ENCODE measurements at places on chromosomes 3 and 15.

DNA sequence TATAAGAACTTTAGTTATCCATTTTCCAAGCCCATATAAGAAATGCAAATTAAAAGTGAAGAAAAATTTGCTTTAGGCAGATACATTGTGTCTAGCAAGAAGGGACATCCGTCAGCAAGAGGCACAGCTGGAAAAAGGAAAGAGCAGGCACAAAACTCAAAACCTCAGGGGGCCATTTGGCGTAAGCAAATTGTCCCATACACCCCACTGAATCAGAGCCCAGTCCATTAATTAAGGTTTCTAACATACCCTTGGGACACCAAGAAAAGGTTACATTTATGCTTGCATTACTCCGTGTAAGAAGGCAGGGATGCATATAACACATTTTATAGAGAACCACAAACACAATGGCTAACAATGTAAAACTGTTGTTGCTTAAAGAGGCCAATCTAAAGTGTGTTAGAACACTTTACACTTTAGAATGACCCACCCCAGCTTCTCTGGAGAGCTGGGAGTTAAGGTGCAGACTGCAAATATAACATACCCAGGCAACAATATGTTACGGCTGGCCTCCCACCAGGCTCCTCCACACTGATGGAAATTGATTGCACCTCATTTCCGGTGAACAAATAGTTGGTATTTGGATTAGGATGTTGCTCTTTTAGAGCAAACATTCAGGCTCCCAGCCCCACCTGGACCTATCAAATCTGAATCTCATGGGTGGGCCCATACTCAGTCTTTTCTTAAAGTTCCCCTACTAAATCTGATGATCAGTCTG, 23.2 kb downstream of the SEMA5B start:
- H3K36me3 ChIP-seq, result no peaks in the 10 kb centered on the region
- no peaks in the 10 kb centered on the region for H3K4me1 ChIP-seq
- no peak overlapping the region for H3K4me3 ChIP-seq

DNA sequence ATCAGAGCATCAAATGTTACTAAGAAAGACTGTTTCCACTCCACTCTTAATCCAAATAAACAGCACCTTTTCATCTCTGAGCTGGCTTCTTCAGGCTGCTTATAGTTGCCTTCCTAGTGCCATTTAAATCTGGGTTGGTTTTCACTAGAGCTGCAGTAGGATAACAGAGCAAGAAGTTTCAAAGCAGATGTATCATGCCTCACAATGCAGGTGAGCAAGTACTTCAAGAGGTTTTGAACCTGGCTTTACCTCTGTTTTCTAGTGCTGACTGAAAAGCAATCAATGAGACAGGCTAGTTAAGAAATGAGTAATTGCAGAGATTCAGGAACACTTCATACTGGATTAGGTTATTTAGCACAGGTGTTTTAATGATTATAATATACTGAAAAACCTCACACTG, 147.7 kb upstream of the SATB1 start:
- no peak for DNase-seq
- H3K4me1 ChIP-seq, result no peaks in the 10 kb centered on the region
- H3K27ac ChIP-seq, result no peak overlapping the region
- H3K4me3 ChIP-seq, result no peak overlapping the region
- H3K36me3 ChIP-seq, result no peaks in the 10 kb centered on the region

- no peaks in the 10 kb centered on the region for H3K36me3 ChIP-seq
- no peak overlapping the region for H3K27ac ChIP-seq
- no peak overlapping the region for H3K4me3 ChIP-seq
- no peaks in the 10 kb centered on the region for H3K4me1 ChIP-seq
These were observed 108.4 kb upstream of the TUSC7 start for GRCh38 chr3:116601206-116601605.

- no peaks in the 10 kb centered on the region for H3K36me3 ChIP-seq
- peak overlapping the region; percentile 95 for H3K27ac ChIP-seq
- H3K4me3 ChIP-seq, result peak overlapping the region; percentile 97
- DNase-seq, result no peak
- H3K27me3 ChIP-seq, result no peaks in the 10 kb centered on the region
- H3K4me1 ChIP-seq, result peaks cover 45% of the 10 kb centered on the region
These were observed 785 bp downstream of the MFSD1 start for GRCh38 chr3:158802409-158803268.

GRCh38 chr3:118485693-118486092, 549.0 kb downstream of the IGSF11 start:
- H3K36me3 ChIP-seq, result no peaks in the 10 kb centered on the region
- no peaks in the 10 kb centered on the region for H3K27me3 ChIP-seq
- DNase-seq, result no peak
- no peak overlapping the region for H3K27ac ChIP-seq

DNA sequence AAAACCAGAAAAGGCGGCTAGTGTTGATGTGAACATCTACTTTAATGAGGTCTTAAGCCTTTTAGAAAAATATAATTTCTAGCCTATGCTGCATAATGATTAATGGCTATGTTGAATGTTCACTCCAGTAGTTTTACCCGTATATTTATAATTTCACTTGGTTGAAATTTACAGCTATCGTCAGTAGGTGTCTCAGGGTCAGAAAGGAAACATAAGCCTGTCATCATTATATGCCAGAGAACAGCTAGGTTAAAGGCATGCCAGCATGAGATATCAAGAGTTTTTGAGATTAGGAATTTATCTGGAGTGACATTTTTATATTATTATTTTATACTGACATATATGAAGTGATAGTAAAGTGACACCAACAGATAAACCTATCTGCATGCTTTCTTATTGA, 904.1 kb downstream of the OTOL1 start:
- H3K4me1 ChIP-seq, result no peaks in the 10 kb centered on the region
- H3K36me3 ChIP-seq, result no peaks in the 10 kb centered on the region
- H3K4me3 ChIP-seq, result no peak overlapping the region
- H3K27ac ChIP-seq, result no peak overlapping the region
- DNase-seq, result no peak

DNA sequence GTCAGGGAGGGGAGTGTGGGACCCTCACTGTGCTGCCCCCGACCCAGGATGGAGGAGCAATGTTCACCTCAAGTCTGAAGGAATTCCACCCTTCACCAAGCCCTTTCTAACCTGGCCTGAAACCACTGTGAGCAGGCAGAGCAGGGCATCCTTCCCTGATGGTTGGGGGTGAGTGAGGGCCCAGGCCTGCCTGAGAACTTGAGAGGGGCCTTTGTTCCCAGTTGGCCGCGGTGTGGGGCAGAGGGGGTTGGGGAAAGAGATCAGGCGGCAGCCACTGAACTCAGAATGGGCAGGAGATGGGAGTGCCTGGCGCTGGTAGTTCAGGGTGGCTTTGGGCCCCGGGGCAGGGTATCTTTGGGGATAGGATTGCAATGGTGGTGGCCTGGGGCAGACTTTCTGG, 103.5 kb upstream of the RPL32 start:
- no peak for DNase-seq
- H3K36me3 ChIP-seq, result peaks cover 20% of the 10 kb centered on the region
- H3K27me3 ChIP-seq, result no peaks in the 10 kb centered on the region
- peaks cover 40% of the 10 kb centered on the region for H3K4me1 ChIP-seq

DNA sequence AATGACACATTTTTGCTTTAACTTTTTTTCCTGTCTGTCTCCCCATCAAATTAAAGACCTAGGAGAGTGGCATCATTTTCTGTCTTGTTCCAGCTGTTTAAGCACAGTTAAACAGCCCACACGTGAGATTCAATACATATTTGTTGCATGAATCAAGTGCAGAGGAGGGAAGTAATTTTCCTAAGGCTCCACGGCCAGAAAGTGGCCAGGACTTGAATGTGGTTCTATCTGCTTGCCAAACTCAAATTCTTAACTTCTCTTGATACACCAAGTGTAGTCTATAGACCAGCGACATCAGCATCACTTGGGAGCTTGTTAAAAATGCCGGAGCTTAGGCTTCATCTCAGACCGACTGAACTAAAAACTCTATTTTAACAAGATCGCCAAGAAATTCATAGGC, 724.8 kb upstream of the CFAP20DC start:
- DNase-seq, result no peak
- H3K36me3 ChIP-seq, result no peaks in the 10 kb centered on the region
- H3K4me1 ChIP-seq, result no peaks in the 10 kb centered on the region
- no peak overlapping the region for H3K4me3 ChIP-seq
- H3K27ac ChIP-seq, result no peak overlapping the region

GRCh38 chr3:182979674-182980191, 605 bp downstream of the DCUN1D1 start:
- no peaks in the 10 kb centered on the region for H3K27me3 ChIP-seq
- H3K4me1 ChIP-seq, result peaks cover 26% of the 10 kb centered on the region
- H3K27ac ChIP-seq, result no peak overlapping the region
- peak; percentile 37 for DNase-seq

GRCh38 chr3:141328286-141329166, 39.8 kb upstream of the ZBTB38 start:
- no peaks in the 10 kb centered on the region for H3K36me3 ChIP-seq
- peaks cover 5% of the 10 kb centered on the region for H3K4me1 ChIP-seq
- no peak for DNase-seq
- no peak overlapping the region for H3K27ac ChIP-seq
- H3K4me3 ChIP-seq, result no peak overlapping the region
- no peaks in the 10 kb centered on the region for H3K27me3 ChIP-seq

DNA sequence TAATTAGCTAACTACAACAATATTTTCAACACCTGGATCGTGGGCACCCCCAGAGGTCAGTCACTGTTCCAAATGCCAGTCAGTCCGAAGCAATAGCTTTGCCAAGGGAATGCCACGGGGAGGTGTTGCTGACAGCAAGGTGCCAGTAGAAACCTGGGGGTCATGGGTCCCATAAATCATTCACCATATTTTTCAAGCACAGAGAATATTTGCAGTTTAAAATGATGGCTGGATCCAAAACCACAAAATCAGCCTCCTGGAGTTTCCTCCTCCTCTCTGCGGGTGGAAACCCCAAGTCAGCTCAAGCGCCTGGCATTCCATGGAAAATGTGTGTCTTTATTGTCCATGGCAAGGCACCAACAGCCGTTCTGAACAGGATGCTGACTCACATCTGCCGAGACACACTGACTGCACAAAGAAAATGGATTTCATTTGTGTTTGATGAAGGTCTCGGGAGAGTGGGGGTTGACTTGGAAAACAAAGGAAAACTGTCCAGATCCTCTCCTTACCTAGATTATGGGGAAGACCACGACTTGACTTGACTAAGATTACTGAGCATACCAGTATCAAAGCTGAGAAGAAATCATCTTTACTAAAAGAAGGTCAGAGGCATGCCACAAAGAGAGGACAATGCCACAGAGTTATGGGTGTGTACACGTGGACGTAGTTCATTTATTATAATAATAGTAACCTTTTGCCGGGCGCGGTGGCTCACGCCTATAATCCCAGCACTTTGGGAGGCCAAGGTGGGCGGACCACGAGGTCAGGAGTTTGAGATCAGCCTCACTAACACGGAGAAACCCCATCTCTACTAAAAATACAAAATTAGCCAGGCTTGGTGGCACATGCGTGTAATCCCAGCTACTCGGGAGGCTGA, 26.4 kb downstream of the ANXA2 start:
- peaks cover 58% of the 10 kb centered on the region for H3K4me1 ChIP-seq
- H3K4me3 ChIP-seq, result no peak overlapping the region
- H3K36me3 ChIP-seq, result peaks cover 27% of the 10 kb centered on the region

DNA sequence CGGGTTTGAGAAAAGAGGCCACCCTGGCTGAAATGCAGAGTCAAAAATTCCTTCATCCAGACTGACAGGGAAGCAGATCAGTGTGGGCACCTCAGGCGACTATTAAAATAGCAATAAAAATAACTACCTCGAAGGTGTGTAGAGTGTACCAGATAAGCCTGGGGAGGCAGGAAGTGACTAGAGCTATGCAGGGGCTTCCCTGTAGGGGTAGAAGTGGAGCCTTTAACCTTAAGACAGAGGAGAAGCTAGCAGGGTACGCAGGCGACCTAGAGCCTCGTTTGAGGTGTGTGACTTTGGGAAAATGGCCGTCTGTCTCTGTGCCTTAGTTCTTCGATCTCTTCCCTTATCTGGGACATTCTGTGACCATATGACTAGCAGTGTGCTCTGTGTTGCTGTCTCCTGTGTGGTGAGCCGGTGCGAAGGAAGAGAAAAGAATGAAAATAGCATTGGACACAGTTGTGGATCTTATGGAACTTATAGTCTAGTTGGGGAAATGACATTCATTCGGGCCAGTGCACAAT, 17.6 kb downstream of the BHLHE40 start:
- no peaks in the 10 kb centered on the region for H3K27me3 ChIP-seq
- no peak overlapping the region for H3K4me3 ChIP-seq
- no peaks in the 10 kb centered on the region for H3K36me3 ChIP-seq
- no peak for DNase-seq
- H3K4me1 ChIP-seq, result peaks cover 19% of the 10 kb centered on the region
- H3K27ac ChIP-seq, result no peak overlapping the region

- H3K4me3 ChIP-seq, result no peak overlapping the region
- peaks cover 31% of the 10 kb centered on the region for H3K27me3 ChIP-seq
- H3K36me3 ChIP-seq, result no peaks in the 10 kb centered on the region
- H3K4me1 ChIP-seq, result peaks cover 20% of the 10 kb centered on the region
- DNase-seq, result peak; percentile 55
These were observed 2.8 kb downstream of the CLSTN2 start for GRCh38 chr3:139937674-139938279.

DNA sequence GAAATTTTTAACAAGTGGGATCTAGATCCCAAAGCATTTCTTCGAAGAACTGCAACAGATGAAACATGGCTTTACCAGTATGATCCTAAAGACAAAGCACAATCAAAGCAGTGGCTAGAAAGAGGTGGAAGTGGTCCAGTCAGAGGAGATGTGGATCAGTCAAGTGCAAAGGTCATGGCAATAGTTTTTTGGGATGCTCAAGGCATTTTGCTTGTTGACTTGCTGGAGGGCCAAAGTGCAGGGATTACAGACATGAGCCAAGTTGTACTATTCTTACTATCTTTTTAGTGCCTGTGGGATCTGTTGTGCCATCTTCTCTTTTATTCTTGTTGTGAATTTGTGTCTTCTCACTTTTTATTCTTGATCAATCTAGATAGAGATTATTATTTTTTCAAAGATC, 82.0 kb downstream of the REC114 start:
- DNase-seq, result no peak
- no peaks in the 10 kb centered on the region for H3K27me3 ChIP-seq
- H3K27ac ChIP-seq, result no peak overlapping the region
- no peaks in the 10 kb centered on the region for H3K36me3 ChIP-seq
- no peak overlapping the region for H3K4me3 ChIP-seq

GRCh38 chr3:76063811-76064210, 278.5 kb upstream of the ZNF717 start:
- no peak overlapping the region for H3K4me3 ChIP-seq
- no peaks in the 10 kb centered on the region for H3K4me1 ChIP-seq
- H3K27ac ChIP-seq, result no peak overlapping the region

DNA sequence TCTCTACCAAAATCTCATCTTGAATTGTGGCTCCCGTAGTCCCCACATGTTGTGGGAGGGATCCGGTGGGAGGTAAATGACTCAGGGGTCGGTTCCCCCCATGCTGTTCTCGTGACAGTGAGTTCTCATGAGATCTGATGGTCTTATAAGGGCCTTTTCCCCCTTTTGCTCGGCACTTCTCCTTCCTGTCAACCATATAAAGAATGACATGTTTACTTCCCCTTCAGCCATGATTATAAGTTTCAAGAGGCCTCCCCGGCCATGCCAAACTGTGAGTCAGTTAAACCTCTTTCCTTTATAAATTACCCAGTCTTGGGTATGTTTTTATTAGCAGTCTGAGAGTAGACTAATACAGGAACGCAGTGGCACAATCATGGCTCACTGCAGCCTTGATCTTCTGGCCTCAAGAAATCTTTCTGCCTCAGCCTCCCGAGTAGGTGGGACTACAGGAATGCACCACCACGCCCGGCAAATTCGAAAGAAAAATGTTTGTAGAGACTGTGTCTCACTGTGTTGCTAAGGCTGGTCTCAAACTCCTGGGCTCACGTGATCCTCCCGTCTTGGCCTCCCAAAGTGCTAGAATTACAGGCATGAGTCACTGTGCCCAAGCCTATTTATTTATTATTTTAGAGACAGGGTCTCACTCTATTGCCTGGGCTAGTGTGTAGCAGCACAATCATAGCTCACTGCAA, 101.0 kb downstream of the ATP10A start:
- DNase-seq, result no peak
- H3K27me3 ChIP-seq, result no peaks in the 10 kb centered on the region
- H3K27ac ChIP-seq, result no peak overlapping the region
- no peaks in the 10 kb centered on the region for H3K4me1 ChIP-seq
- no peaks in the 10 kb centered on the region for H3K36me3 ChIP-seq
